ENCODE measurements at places on chromosomes 5 and 9.

GRCh38 chr5:168047043-168047668, 244.3 kb upstream of the WWC1 start:
- DNase-seq, result no peak

- no peak for DNase-seq
Measured at GRCh38 chr5:76701298-76701697, 14.6 kb upstream of the F2R start.

DNA sequence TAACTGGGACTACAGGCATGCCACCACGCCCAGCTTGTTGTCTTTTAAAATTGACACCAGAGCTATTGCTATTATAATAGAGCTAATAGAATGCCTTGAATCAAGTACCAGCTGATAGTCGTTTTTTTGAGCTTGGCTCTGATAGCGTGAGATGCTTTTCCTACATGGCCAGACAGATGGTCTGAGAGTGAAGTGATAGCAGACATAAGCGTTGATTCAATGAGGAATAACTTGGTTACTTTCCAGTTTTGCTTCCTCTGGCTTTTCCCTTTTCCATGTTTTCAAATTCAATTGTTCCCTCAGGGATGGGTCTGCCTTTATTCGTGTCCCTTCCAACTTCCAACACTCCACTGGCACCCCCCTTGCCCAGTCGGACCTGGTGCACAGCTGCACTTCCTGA, 15.4 kb downstream of the AGXT2 start:
- DNase-seq, result no peak

- no peak for DNase-seq
Measured at GRCh38 chr9:89622933-89623861, 18.4 kb downstream of the GADD45G start.

- no peak for DNase-seq
Measured at GRCh38 chr5:94993491-94993890, 291.4 kb downstream of the MCTP1 start.

DNA sequence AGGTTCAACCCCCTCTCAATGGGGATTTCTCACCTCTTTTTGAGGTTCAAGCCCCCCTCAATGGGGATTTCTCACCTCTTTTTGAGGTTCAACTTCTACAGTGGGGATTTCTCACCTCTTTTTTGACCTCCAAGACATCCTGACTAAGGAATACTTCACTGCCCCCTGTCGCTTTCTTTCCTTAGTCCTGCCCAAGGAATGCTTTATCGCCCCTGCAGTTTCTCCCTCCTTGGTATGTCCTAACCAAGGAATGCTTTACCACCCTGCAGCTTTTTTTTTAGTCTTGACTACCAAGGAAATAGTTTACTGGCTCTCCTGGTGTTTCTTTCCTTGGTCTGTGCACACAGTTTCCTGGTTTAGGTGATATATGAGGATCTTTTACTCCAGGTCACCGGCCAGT, 9.6 kb upstream of the IRGM start:
- DNase-seq, result no peak

GRCh38 chr5:57878301-57878722, 395.7 kb upstream of the ACTBL2 start:
- DNase-seq, result no peak

- DNase-seq, result no peak
Measured at GRCh38 chr5:121693864-121694263, 157.8 kb upstream of the FTMT start.

- DNase-seq, result peak; percentile 31
Measured at GRCh38 chr9:137156567-137157375, 13.1 kb downstream of the LRRC26 start.

DNA sequence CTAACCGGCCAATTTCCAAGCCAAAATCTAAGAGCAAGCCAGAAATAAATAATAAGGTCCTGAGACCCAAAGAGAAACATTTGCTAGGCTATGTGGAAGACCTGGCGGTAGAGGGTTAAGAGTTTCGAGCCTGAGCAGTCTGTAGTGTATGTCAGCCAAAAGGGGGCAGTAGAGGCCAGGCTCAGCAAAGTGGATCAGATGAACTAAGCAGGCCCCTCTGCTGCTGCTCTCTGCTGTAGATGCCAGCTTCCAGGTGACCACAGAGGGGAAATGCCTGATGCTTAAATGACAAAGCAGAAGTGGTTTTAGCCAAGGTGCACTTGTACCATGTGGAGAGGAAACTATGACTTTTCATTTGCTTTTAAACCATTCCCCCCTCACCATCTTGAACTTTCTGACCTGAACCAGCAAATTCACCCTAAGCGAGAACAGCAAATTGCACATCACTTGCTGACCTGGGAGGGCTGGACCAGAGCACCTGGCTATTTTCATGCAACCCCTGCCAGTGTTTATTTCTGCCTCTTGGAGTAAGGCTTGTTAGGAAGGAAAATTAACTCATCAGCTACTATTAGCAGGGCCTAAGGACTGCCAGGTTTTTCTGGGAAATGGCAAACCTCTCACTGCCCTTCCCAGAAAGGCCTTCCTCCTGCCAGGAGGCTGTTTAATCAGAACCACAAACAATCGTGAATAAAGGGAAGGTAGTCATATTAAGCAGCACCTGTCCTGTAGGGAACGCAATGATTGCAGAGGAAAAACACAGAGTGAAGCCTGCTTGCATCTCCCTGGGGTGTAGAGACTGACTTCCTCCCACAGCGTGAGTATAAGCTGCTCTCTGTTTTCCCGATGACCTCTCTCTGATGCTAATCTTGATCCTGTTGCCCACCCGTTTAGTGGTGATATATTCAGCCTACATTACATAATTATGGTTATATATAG, 818.2 kb downstream of the TLR4 start:
- DNase-seq, result no peak
